G401 (cell line): ENCODE measurements at places on chromosomes 3 and 15. TPM values are rescaled to one million over a fixed set of nuclear protein-coding genes. Genes with fewer than 3 reads are reported as not detected.
A peak's percentile ranks its signal among the peaks of the same experiment; 100 is the strongest.

The PLA2G4E gene
- not detected in 2 replicates for total RNA-seq

The CMTM6 gene
- 78.1 and 89.6 TPM in 2 replicates for total RNA-seq

The GOLGA8H gene
- not detected in 2 replicates for total RNA-seq

The FRMD5 gene
- not detected in 2 replicates for total RNA-seq

- DNase-seq, result peak; percentile 75
These were observed 1.3 kb downstream of the ELL3 start for GRCh38 chr15:43775411-43775965.
